ENCODE measurements at places on chromosomes 12 and 14. TPM values are rescaled to one million over a fixed set of nuclear protein-coding genes. Genes with fewer than 3 reads are reported as not detected.

DNA sequence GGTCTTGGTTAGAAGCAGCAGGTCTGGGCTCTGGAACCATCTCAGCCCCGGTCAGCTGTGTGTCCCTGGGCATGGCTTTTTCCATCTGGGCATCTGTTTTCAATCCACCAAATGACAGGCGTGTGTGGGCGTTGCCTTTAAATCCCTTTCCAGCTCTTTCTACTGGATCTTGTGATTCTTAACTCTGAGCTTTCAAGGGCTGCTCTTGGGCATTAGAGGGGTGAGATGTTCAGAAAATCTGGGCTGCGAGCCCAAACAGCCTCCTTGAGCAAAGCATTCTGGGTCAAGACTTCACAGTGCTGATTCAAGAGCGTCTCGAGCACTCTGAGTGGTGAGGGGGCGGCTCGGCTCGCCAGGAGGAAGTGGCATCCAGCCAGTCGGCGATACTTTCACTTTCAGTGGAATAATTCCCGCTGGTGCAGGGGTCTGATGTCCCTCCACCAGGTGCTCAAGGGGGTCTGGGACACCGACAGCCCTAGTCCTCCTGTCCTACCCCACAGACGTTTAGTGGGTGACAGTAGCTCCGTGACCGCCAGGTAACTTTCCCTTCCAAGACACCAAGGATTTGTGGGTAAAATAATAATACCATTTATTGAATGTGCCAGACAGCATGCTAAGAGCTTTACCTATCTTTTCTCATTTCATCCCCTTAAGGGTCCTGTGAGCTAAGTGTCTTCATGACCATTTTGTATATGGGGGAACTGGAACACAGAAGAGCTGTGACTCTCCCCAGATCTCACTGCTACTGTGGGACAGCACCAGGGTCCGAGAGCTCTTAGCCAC, 114.0 kb downstream of the PLXNC1 start:
- H3K36me3 ChIP-seq = peaks cover 27% of the 10 kb centered on the region
- H3K4me3 ChIP-seq = peak overlapping the region; percentile 94
- DNase-seq = peak; percentile 69
- no peaks in the 10 kb centered on the region for H3K27me3 ChIP-seq
- H3K27ac ChIP-seq = peak overlapping the region; percentile 98

- H3K27ac ChIP-seq = no peak overlapping the region
- no peaks in the 10 kb centered on the region for H3K36me3 ChIP-seq
Observed at GRCh38 chr12:82810568-82810967, 123.9 kb downstream of the TMTC2 start.

- no peaks in the 10 kb centered on the region for H3K27me3 ChIP-seq
- no peak overlapping the region for H3K27ac ChIP-seq
- no peak overlapping the region for H3K4me3 ChIP-seq
- no peak for DNase-seq
- no peaks in the 10 kb centered on the region for H3K36me3 ChIP-seq
- H3K4me1 ChIP-seq = no peaks in the 10 kb centered on the region
Observed at GRCh38 chr14:35877276-35877675, 51.1 kb downstream of the BRMS1L start.

NANOG gene
- total RNA-seq = not detected

DNA sequence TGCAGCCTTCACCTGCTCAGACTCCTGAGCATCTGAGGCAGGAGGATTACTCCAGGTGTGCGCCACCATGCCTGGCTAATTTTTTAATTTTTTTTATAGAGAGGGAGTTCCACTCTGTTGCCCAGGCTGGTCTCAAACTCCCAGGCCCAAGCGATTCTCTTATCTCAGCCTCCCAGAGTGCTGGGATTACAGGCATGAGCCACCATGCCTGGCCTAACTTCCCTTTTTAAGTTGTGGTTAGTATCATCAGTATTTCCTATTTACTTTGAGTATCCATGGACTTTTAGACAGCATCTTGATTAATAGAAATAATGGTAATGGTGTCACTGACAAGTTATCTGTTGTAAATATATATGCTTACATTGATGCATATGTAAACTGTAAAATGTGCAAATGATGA, 116.9 kb downstream of the FGD4 start:
- H3K4me3 ChIP-seq = no peak overlapping the region
- H3K27me3 ChIP-seq = no peaks in the 10 kb centered on the region
- H3K27ac ChIP-seq = no peak overlapping the region
- H3K36me3 ChIP-seq = no peaks in the 10 kb centered on the region
- no peaks in the 10 kb centered on the region for H3K4me1 ChIP-seq

GRCh38 chr12:114166362-114166761, 200.2 kb upstream of the RBM19 start:
- no peak for DNase-seq
- no peaks in the 10 kb centered on the region for H3K36me3 ChIP-seq
- H3K4me3 ChIP-seq = no peak overlapping the region
- no peak overlapping the region for H3K27ac ChIP-seq
- H3K4me1 ChIP-seq = no peaks in the 10 kb centered on the region

GRCh38 chr14:77271113-77271710, at the start of gene NGB:
Gene NGB (minus strand): TSS chr14:77271206. CDS start chr14:77270937, 269 bp downstream.
- no peak within 1 kb of the TSS for H3K4me3 ChIP-seq
- peaks cover 30% of the 10 kb centered on the region for H3K27me3 ChIP-seq
- H3K4me1 ChIP-seq = no peaks in the 10 kb centered on the region
- H3K36me3 ChIP-seq = no peaks in the 10 kb centered on the region

DNA sequence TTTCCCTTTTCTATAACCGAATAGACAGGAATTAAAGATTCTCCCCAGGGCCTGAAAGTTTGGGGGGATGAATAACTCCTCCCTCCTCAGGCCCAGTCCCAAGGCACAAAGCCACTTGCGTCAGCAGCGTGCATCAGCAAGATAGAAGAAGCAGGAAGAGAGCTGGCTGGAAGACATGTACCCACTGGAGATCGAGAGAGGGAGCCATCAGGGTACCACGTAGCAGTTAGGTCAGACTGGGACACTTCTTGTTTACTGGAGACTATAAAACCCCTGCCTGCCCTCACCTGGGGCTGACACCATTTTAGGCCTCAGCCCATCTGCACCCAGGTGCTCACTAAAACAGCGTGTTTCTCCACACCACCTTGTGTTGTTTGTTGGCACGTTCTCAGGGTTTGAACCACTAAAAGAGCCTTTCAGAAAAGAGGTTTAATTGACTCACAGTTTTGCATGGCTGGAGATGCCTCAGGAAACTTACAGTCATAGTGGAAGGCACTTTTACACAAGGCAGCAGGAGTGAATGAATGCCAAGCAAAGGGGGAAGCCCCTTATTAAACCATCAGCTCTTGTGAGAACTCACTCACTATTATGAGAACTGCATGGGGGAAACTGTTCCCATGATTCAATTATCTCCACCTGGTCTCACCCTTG, 93.2 kb downstream of the TMTC3 start:
- no peaks in the 10 kb centered on the region for H3K27me3 ChIP-seq
- H3K4me3 ChIP-seq = no peak overlapping the region
- no peaks in the 10 kb centered on the region for H3K4me1 ChIP-seq
- no peak overlapping the region for H3K27ac ChIP-seq
- no peaks in the 10 kb centered on the region for H3K36me3 ChIP-seq

DNA sequence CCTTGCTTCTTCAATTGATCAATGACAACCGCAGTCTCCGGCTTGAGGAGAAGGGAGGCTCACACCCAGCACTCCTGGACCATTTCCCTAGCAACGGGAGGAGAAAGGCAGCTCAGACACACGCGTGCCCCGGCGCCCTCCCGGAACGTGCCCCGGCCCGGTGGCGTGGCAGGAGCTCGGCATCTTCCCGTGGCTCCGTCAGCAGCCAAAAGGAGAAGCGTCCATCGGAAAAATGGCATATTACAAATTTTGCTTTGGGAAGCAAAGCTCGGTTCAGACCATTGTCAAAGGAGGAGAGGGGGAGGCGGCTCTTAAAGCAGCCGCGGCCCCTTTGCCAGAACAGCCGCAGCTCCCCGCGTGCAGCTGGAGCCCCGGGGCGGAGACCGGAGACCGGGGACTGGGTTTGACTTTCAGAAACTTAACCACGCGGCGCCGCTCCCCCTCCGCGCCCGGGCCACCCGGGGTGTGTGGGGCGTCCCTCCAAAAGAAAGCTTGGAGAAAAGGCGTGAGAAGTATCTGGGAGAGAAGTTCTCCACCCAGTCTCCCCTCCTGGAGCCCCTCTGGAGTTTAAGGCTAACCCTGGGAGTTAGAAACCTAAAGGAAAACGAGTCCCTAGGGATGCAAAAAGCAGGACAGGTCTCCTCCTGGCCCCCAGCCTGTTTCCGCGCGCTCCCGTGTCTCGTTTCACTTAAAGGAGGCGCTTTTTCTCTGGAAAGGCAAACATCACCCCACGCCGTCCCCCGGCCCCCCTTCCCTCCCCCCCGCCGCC, 545 bp downstream of the PPFIA2 start:
- H3K4me3 ChIP-seq = peak overlapping the region; percentile 63
- no peak overlapping the region for H3K27ac ChIP-seq
- H3K36me3 ChIP-seq = no peaks in the 10 kb centered on the region
- H3K27me3 ChIP-seq = peaks cover 48% of the 10 kb centered on the region

SLCO1B1 gene
- not detected for total RNA-seq

- no peak for DNase-seq
- H3K36me3 ChIP-seq = no peaks in the 10 kb centered on the region
- no peaks in the 10 kb centered on the region for H3K4me1 ChIP-seq
- no peak overlapping the region for H3K4me3 ChIP-seq
Observed at GRCh38 chr12:100842156-100842555, 47.6 kb downstream of the ANO4 start.

- no peaks in the 10 kb centered on the region for H3K4me1 ChIP-seq
- H3K36me3 ChIP-seq = peaks cover 39% of the 10 kb centered on the region
- no peak overlapping the region for H3K27ac ChIP-seq
- no peak for DNase-seq
Observed at GRCh38 chr12:94223842-94224241, 75.5 kb downstream of the PLXNC1 start.

- no peaks in the 10 kb centered on the region for H3K36me3 ChIP-seq
- peaks cover 20% of the 10 kb centered on the region for H3K4me1 ChIP-seq
- H3K27ac ChIP-seq = no peak overlapping the region
- H3K27me3 ChIP-seq = no peaks in the 10 kb centered on the region
Observed at GRCh38 chr12:124747426-124748161, 116.1 kb downstream of the SCARB1 start.

TGM1 gene
- 6.9 TPM for total RNA-seq

DNA sequence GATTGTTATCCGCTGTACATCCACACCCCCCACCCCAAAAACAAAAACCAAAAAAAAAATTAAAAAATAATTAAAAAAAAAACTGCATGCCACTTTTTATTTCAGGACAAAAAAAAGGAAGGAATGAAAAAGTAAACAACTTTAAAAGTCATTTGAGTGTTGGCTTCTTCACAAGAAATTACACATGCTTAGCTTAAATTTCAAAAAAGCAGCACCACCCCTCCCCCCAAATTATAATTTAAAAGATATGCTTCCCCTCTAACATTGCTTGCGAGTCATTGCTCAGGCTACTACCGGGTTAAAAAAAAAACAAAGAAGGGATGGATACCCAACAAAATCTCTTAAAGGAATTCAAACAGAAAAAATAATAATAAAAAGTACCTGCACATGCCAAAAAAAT, 98.5 kb downstream of the BCL11B start:
- H3K4me1 ChIP-seq = peaks cover 48% of the 10 kb centered on the region
- DNase-seq = no peak
- no peaks in the 10 kb centered on the region for H3K27me3 ChIP-seq
- peaks cover under 1% of the 10 kb centered on the region for H3K36me3 ChIP-seq
- H3K4me3 ChIP-seq = no peak overlapping the region
- H3K27ac ChIP-seq = peak overlapping the region; percentile 77

- no peak for DNase-seq
- H3K36me3 ChIP-seq = no peaks in the 10 kb centered on the region
- no peak overlapping the region for H3K27ac ChIP-seq
- no peaks in the 10 kb centered on the region for H3K4me1 ChIP-seq
- no peak overlapping the region for H3K4me3 ChIP-seq
- H3K27me3 ChIP-seq = no peaks in the 10 kb centered on the region
Observed at GRCh38 chr12:60977966-60978365, 1282.2 kb upstream of the USP15 start.

DNA sequence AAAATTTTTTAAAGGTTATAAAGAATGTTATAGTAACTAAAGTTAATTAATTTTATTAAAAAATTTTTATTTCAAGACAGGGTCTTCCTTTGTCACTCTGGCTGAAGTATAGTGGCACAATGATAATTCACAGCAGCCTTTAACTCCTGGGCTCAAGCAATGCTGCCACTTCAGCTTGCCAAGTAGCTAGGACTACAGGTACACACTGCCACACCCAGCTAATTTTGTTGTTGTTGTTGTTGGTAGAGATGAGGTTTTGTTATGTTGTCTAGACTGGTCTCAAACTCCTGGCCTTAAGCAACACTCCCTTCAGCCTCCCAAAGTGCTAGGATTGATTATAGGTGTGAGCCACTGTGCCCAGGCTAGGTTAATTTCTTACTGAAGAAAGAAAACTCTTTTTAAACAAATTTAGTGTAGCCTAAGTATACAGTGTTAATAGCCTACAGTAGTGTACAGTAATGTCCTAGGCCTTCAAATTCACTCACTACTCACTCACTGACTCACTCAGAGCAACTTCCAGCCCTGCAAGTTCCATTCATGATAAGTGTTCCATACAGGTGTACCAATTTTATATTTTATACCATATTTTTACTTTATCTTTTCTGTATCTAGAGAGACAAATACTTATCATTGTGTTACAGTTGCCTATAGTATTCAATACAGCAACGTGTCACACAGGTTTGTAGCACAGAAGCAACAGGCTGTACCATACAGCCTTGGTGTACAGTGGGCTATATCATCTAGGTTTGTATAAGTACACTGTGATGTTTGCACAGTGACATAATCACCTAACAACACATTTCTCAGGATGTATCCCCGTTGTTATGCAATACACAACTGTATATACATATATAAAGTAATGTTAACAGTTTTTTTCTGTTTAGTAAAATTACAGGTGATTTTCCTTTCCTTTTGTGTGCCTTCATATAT, 24.7 kb upstream of the DNAAF2 start:
- no peaks in the 10 kb centered on the region for H3K27me3 ChIP-seq
- H3K4me1 ChIP-seq = no peaks in the 10 kb centered on the region
- H3K4me3 ChIP-seq = no peak overlapping the region
- H3K27ac ChIP-seq = no peak overlapping the region
- no peak for DNase-seq
- H3K36me3 ChIP-seq = no peaks in the 10 kb centered on the region

DNA sequence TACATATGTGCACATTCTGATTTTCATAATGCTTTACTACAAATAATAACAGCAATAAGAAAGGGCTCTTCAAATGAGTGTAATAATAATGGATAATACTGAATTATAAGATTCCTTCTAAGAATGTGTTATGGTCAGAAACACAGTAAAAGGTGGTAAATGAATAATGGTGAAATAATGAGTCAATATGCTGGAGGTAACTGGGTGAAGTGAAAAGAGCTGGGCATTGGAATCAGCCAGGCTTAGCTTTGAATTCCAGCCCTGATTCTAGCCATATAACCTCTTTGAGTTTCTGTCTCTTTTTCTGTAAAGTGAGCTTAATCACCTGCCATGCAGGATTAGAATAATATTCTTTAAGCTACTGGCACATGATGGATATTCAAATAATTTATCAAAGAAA, 39.1 kb downstream of the PLEKHA5 start:
- no peaks in the 10 kb centered on the region for H3K4me1 ChIP-seq
- H3K4me3 ChIP-seq = no peak overlapping the region
- peaks cover 18% of the 10 kb centered on the region for H3K27me3 ChIP-seq
- DNase-seq = no peak
- no peaks in the 10 kb centered on the region for H3K36me3 ChIP-seq

GRCh38 chr12:116880213-116880816, 926 bp downstream of the HRK start:
- H3K4me1 ChIP-seq = peaks cover 41% of the 10 kb centered on the region
- DNase-seq = no peak
- peaks cover 71% of the 10 kb centered on the region for H3K27me3 ChIP-seq
- H3K27ac ChIP-seq = no peak overlapping the region
- peak overlapping the region; percentile 89 for H3K4me3 ChIP-seq

KRT6A gene
- not detected for total RNA-seq

All from naive thymus-derived CD8-positive, alpha-beta T cell (primary cell).